Stimulated activated CD8-positive, alpha-beta memory T cell treated with anti-CD3 and anti-CD28 coated beads, Interleukin-4, amount 100 ng/mL, for 4 hours (primary cell): ENCODE measurements at places on chromosomes 3 and 15.

DNA sequence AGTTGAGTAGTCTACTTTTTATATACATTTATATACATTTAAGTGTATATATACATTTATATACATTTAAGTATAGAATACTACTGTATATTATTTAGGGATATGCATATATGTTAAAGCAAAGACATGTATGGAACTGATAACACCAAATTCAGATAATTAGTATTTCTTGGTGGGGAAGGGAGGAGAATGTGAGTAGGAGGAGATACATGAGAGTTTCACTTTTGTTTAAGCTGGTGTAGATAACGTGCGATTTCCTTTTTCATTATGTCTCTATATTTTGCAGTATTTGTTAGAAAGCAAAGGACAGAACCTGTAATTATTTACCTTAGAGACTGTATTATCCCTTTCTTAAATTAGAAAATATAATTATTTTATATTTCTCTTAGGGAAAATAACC, 16.6 kb upstream of the NIT2 start:
- no peak for DNase-seq

DNA sequence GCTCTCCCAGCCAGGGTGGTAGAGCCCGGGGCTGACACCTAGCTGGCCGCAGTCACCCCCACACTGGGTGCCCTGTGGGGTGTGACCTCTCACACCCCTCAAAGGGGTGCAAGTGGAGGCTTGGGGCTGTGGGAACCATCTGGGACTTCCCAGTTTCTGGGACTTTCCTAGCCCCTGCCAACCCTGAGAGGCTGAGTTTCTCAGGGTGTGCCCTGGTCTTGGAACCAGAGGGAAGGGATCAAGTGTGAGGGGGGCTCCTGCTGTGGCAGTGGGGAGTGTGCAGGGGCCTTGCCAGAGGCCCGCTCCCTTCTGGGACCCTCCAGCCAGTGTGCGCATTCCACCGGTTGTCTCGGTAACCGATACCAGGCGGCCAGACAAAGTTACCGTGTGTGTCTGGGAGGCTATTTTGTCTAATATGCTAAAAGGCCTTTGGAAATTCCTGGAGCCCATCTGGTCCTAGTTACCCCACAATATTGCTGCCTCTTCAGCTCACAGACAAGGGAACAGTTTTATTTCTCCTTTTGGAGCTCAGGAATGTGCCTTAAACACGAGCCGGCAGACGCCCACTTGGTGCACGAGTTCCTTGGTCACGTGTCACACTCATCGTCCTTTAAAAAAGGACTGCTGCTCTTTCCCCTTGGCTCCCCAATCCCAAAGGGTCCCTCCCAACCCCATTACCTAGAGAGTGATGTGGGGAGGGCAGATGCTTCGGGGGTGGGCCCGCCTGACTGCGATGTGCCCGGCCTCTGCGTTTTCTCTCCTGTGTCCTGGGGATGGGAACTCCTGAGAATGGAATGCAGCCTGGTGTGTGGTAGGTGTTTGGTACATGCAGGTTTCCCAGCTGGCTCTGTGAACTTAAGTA, 33.2 kb downstream of the HDAC11 start:
- no peak for DNase-seq

- DNase-seq, result no peak
These were observed 123.5 kb upstream of the TBL1XR1 start for GRCh38 chr3:177320765-177321247.

- no peak for DNase-seq
These were observed 17.8 kb downstream of the SMAD3 start for GRCh38 chr15:67083135-67083762.

- no peak for DNase-seq
These were observed 190.6 kb downstream of the TBC1D2B start for GRCh38 chr15:77886805-77887448.

DNA sequence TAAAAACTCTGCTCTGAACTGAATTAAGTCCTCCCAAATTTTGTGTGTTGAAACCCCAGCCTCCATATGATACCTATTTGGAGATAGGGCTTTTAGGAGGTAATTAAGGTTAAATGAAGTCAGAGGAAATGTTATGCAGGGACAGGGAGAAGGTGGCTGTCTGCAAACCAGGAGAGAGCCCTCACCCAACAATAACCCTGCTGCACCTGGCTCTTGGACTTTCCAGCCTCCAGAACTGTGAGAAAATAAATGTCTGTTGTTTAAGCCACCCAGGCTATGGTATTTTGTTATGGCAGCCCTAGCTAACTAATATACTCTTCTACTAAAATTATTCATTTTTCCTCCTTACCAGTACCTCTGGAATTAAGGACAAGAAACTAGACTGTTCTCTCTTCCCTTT, 79.5 kb downstream of the MEIS2 start:
- DNase-seq, result no peak

DNA sequence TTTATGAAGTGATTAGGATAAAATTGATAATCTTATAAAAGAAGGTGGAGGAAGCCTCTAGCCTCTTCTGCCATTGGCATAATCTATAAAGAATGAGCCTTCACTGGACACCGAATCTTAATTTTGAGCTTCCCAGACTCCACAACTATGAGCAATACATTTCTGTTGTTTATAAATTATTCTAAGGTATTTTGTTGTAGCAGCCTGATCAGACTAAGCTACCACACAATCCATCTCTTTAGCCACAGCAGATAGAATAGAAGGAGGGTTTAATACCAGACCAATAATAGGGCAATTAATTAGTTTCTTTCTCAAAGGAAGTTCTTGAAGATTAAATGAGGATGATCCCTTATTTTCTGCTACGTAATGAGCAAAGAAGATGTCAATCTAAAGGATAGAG, 33.3 kb downstream of the SUCNR1 start:
- DNase-seq, result no peak

DNA sequence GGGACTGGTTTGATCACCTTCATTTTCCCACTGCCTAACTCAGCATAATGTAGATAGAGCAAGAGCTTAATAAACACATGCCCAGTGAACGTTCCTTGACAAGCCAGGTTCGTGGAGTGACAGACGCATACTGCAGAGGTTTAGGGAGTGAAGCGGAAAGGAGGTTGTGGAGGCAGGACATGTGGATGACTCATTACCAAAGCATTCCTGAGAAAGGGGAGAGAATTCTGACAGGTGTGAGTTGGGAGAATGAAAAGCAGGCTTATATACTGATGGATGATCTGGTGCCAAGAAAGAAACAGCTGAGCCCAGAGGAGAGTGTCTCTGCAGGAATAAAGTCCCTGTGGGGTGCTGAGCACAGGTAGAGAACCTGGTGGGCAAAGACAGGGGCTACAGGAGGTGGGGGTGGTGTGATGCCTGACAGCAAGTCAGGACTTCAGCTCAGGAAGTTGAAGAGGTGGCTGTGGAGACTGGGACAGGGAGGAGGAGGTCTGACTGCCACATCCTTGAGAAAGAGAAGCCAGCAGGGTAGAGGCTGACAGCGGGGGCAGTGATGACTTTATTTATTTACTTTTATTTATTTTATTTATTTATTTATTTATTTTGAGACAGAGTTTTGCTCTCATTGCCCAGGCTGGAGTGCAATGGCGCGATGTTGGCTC, 2.4 kb upstream of the RPL29 start:
- DNase-seq, result no peak

DNA sequence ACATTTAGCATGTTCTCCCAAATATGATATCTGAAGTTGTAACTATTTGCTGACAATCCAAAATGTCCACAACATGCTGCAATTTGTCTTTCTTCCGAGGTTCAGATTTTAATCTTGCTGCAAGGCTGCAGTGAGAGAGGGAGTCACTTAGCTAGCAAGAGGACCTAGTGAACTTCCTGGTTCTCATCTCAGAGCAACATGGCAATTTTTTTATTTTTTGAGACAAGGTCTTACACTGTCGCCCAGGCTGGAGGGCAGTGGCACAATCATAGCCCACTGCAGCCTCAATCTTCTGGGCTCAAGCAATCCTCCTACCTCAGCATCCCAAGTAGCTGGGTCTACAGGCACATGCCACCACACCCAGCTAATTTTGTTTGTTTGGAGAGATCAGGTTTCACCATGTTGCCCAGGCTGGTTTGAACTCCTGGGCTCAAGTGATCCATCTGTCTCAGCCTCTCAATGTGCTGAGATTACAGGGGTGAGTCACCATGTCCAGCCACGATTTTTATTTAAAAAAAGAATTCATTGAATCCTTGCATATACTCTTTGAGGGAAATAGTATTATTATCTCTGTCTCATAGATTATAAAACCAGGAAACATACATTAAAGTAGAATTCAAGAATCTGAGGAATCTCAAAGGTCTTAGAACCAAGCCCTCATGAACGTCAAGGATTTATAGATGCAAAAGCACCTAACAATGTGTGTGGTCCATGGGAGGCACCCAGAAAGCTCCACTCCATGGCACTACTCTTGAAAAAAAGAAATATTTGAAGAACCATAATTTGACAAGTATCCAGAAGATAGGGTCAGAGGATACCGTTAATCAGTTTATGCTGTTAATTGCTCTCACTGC, 9.1 kb downstream of the HDC start:
- DNase-seq, result no peak

- DNase-seq, result no peak
These were observed 35.7 kb upstream of the BHLHE40 start for GRCh38 chr3:4943549-4943948.

- no peak for DNase-seq
These were observed 241.1 kb downstream of the WNT5A start for GRCh38 chr3:55246033-55246432.

GRCh38 chr15:72086010-72086697, 31.8 kb downstream of the MYO9A start:
- no peak for DNase-seq

DNA sequence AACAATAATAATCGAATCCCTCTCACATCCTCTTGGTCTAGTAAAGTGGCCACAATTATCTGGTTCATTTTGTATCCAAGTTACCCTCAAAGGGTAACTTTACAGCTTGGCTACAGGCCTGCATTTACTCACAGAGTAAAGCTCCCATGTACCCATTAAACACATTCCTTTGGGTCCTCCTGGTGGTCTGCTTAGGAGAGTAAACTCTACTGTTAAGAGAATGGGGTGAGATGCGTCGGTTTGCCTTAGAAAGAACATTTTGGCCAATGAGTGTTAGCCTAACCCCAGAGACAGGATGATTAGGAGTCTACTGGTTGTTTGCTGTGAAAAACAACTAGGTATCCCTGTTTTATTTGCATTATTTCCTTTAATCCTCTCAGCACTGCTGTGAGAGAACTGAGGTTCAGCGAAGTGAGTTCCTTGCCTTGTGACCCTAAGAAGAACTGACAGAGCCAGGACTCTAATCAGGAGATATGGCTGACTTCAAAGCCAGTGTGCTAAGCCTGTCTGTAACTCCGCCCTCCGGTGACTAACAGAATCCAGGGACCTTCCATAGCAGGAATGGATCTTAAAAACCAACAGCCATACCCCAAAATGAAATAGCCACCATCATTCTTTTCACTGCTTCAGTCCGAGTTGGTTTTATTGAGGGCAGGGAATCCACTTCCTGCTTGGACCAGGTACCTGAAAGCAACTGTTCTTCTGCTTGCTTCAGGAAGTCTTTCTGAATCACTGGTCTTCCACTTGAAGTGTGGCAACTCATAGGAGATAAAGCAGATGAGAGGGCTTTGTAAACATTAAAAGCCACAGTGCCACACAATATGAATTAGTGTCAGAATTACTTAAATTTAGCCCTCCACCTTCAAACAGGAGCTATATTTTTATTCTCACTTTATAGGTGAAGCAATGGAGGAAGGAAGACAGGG, 317.3 kb upstream of the WNT5A start:
- DNase-seq, result no peak

- DNase-seq, result no peak
These were observed 63.5 kb downstream of the SLC49A4 start for GRCh38 chr3:122858373-122858772.

- no peak for DNase-seq
These were observed 22.8 kb upstream of the TRIM59 start for GRCh38 chr3:160472344-160472743.

DNA sequence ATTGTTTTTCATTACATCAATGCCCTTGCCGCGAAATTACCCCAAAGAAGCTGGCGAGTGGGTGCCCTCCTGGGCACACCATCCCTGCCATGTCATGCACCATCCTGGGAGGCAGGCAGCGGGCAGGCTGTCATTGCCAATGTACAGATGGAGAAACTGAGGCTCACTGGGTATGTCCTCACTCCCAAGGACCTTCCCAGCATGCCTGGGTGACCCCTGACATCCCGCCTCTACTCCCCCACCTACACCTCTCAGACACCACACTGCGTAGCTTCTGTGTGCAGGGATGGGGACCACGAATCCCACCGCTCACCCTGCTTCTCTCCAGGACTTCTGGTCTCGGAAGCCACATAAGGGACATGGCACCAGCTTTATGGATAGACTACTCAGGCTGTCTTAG, 41.0 kb upstream of the SLC41A3 start:
- DNase-seq, result no peak

GRCh38 chr3:171543759-171544300, 83.6 kb upstream of the TNIK start:
- no peak for DNase-seq

- no peak for DNase-seq
These were observed 296.1 kb downstream of the LSAMP start for GRCh38 chr3:116148881-116149851.
